ENCODE measurements at places on chromosomes 16 and 17.

DNA sequence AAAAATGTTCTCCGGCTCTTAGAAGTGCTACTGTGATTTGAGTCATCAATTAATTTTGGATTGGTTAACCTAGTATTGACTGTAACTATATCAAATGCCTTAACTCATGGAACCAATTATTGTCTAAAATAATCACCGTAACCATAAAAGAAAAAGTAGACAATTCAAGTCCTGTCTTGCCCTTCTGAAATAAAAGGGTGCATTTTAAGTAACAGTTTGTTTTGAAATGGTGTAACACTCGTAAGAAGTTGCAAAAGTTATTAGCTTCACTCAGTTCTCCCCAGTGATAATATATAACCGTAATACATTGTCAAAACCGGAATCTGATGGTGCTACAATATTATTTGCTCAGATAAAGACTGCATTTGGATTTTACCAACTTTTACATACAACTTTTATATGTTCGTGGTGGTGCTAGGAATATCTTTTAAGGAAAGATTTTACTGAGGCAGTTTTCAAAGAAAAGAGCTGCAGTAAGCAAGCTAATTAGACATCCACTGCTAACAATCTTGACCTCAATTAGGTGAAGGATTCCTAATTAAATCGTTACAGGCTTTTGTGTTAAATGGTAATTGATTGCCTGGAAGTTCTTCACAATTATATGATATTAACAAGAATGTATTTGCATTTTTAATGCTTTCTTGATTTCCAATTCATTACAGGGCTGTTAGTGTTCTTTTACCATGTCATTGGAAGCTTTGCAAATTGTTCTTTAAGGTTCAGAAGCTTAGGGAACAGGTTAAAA, 413.1 kb upstream of the MON1B start:
- no peak for DNase-seq

GRCh38 chr16:74304164-74304834, 7.7 kb downstream of the PSMD7 start:
- no peak for DNase-seq

DNA sequence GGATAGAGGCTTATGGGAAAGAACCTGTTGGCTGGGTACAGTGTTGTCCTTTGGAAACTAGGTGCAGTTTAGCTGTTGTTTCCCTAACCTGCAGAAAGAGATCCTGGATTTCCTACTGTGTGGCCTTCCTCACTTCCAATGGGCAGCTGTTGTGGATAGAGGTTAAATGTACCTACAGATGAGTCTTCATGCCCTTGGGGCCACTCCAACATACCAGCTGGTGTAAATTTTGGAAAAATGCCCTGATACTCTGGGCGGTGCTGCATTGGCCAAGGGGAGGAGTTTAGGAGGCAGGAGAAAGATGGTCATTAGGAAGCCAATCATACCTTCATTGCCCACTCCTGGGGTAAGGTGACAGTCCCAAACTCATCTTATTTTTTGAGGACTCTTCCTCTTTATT, 70.2 kb downstream of the SNX11 start:
- DNase-seq: no peak

DNA sequence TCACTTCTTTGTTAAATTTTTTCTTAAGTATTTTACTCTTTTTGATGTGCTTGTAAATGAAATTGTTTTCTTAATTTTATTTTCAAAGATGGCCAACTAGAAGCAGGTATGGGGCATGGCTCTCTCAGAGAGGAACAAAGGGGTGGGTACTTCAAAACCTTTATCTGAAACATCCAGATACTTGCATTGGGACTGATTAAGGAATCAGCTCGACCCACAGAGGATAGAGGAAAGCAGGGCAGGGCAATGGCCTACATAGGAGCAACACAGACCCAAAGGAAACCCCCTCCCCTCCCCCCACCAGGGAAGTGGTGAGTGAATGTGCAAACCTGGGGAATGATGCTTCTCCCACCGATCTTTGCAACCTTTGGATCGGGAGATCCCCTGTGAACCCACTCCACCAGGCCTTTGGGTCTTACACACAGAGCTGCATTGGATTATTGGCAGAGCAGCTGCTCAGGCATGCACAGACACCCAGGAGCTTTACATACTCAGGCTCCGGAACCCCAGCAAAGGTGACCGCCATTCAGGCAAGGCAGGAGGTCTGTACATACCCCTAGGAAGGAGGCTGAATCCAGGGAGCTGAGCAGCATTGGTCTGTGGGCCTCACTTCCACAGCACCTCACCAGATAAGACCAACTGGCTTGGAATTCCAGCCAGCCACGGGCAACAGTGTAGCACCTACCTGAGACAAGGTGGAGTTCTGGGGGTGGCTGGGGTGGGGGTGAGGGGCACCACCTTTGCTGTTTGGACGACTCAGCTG, 3.0 kb upstream of the CCR7 start:
- no peak for DNase-seq

DNA sequence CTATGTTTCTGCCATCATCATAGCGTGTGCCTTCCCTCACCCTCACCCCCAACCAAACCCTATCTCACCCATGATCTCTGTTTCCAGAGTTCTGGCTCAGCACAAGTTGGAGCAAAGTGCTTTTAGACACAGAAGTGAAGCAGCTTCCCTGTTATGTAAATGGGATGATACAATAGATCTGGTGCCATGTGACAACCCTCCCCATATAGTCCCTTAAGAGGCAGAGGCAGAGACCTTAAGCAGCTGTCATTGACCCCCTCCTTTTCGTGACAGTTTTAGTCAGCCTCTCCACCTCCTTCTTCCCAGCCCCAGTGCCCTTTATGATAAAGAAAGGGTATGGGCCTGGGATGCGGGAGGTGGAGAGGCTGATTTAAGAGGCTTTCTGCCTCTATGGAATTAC, 40.3 kb upstream of the MED13 start:
- DNase-seq: no peak

- no peak for DNase-seq
Observed at GRCh38 chr16:55500530-55501011, 8.3 kb upstream of the LPCAT2 start.

DNA sequence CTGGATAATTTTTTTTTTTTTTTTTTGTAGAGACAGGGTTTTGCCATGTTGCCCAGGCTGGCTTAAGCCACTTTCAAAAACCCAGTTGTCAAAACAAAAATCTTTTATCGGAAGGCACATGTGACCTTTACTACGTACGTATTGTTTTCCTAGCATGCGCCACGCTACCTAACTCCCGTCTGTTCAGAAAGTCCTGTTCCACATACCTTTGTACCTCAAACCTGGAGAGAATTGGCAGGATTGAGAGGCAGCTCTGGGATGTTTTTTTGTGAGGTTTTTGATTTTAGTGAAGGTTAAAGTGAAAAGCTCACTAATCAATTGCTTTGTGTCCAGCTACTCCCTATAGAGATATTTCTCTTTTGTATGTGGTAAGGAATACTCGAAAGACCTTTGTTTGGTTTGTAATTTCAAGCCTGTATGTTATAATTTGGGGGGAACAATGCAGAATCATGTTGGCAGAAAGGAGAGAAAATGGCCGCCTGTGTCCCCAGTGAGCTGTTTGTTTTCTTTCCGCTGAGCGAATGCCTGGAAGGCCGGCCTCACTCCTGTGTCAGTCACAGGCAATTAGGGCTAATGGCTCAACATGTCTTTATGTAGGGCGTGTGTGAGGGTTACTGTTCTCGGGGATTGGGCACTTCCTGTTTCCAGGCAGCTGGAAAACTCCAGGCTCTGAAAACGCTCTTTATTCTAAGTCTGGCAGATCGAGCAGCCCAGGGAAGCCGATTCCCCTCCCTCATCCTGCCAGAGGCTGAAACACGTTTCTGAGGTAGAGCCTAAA, 60.8 kb upstream of the CLEC18A start:
- peak; percentile 31 for DNase-seq

GRCh38 chr17:28584434-28584833, 7.7 kb upstream of the ALDOC start:
- no peak for DNase-seq

DNA sequence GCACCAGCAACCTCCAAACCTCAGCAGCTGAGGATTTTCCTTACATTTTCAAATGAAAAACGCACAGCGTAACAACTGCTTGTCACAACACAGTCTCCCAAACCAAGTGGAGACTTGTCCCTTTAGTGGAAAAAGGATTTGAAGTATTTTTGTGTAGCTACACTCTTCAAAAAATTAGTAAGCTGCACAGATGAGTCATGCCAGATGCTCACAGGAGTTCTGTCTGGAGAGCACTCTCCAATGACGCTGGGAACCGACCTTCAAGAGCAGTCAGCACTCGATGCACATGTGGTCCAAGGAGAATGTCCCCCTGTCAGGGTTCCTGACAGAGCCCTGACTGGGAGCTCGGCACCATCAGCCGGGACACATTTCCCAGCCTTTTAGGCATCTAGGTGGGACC, 39.8 kb downstream of the MAP1LC3B start:
- peak; percentile 94 for DNase-seq

DNA sequence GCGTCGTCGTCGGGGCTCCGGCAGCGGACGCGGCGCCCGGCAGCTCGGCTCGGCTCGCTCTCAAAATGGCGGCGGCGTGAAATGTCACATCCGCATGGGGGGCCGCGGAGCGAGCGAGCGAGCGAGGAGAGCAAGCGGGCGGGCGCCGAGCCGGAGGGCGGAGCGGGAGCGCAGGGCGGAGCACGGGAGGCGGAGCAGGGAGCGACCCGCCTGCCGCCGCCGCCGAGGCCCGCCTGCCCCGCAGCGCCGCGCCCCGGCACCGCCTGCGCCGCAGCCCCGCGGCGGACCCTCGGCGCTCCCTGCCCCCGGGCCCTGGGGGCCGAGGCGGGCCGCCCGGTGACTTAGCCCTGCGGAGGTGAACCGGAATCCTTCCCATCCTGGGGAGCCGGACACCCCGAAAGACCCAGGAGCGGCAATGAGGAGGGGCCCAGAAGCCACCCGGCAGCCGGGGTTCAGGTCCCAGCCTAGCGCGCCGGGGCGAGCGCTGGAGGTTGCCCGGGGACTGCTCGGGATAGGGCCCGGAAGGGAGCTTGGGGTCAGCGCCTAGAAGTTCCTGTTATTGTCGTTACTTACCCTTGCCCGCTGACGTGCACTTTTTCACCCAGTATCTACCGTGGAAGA, at the start of gene USP7:
USP7 (minus strand) TSS at position 86 of the 621 bp plus-strand sequence. CDS start 621 bp downstream, outside the sequence.
- DNase-seq: peak; percentile 67

DNA sequence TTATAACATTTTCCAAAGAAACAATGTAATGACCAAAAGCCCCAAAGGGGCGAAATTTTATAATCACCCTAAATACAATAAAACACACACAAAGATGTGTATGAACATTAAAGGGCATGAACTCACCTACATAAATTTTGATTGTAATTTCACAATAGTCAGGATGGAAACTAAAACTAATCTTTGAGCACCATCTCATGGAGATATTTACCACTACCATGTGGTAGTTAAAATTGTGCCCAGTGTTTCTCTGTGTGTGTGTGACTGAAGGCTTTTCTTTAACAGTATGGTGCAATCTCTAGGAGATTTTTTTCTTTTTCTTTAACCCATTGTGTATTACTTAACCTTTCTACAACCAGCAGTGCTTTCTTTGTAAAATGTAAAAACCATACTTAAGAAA, 19.7 kb upstream of the MEIOC start:
- DNase-seq: peak; percentile 31

GRCh38 chr16:69542974-69543373, 22.8 kb upstream of the NFAT5 start:
- DNase-seq: no peak

GRCh38 chr16:68251832-68252231, 6.7 kb downstream of the PLA2G15 start:
- DNase-seq: no peak

- DNase-seq: no peak
Observed at GRCh38 chr17:7294614-7295153, at the start of gene YBX2. Gene YBX2 (minus strand): TSS chr17:7294639. CDS start chr17:7294500, 139 bp downstream.

DNA sequence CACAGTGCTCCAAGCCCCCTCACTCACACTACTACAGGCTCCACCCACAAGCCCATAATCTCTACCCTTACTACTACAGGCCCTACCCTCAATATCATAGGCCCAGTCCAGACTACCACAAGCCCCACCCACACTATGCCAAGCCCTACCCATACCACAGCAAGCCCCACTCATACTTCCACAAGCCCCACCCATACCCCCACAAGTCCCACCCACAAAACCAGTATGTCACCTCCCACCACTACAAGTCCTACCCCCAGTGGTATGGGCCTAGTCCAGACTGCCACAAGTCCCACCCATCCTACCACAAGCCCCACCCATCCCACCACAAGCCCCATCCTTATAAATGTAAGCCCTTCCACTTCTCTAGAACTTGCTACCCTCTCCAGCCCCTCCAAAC, 13.8 kb downstream of the RIPOR1 start:
- no peak for DNase-seq

- DNase-seq: no peak
Observed at GRCh38 chr16:56977823-56978430, 11.4 kb upstream of the NLRC5 start.

GRCh38 chr17:1743088-1743439, 393 bp downstream of the SERPINF2 start:
- no peak for DNase-seq

- DNase-seq: no peak
Observed at GRCh38 chr17:70355185-70355584, 185.9 kb downstream of the KCNJ2 start.

GRCh38 chr17:42772945-42773289, 332 bp upstream of the VPS25 start:
- no peak for DNase-seq

DNA sequence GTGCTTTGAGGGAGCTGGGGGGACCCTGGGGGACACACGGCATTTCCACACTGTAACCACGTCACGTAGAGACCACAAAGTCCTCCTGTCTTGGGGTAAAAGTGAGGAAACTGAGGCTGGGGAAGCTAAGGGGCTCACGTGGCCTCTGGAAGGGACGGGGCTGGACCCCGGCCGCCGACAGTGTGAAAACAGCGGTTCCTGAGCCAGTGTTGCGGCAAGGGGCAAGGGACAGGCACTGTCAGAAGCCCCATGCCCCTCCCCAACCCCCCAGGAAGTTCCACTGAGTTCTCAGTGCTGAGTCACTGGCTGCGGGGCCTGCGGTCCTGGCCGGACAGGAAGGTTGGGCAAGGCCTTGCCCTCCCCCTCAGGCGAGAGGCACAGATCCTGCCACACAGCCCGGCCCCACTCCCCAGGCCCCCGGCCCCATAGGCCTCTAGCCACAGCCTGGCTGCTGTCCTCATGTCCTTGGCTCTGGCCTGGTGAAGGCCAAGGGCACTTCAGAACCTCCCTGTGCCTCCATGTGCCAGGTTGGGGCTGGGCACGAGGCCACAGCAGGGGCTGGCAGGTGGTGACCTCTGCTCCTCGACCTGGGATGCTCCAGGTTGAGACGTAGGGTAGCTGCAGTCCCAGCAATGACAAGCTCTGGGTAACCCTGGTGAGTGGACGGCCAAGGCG, 5.0 kb upstream of the CCDC57 start:
- DNase-seq: no peak

GRCh38 chr16:88402551-88403240, 19.9 kb downstream of the ZNF469 start:
- DNase-seq: no peak

- DNase-seq: no peak
Observed at GRCh38 chr16:88016964-88017363, 65.7 kb downstream of the BANP start.

- DNase-seq: no peak
Observed at GRCh38 chr16:75758215-75758614, 31.9 kb upstream of the CPHXL start.

GRCh38 chr17:3479988-3480387, 4.2 kb downstream of the ASPA start:
- DNase-seq: no peak
